H4 (cell line): ENCODE measurements at places on chromosomes 3 and 15.

- DNase-seq, result no peak
Observed at GRCh38 chr3:189188466-189188865, 16.7 kb downstream of the TPRG1 start.

DNA sequence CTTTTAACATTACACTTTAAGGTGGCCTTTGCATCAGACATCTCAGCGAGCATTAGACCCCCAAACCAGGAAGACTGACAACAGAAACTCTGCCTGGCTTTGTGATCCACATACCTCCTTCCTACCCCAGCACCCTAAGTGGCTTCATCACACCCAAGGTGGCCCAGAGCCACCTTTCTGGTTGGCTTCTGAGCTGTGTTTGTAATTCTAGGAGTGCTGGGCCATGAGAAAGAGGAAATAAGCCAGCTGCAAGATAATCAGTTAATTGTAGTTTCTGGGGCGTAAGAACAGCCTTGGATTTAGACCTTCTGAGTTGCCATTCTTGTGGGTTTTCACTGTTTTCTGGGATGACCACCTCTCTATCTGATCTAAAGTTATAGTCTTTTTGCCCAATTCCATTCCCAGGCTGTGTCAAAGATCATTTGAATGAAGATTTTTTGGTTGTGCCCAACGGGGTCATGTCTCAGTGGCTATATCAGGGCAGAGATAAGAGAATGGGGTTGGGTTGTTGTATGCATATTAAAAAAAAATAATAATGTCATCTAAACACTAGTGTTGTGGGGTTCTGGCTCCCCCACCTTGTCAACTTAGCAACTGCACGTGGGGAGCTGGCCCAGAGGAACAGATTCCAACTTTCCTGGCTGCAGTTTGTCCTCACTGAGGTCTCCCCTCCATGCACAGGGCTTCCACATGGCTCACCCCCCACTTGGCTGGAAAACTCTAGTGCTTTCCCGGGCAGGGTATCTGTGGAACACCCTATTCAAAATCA, 234.8 kb upstream of the WNT5A start:
- DNase-seq, result peak; percentile 11

GRCh38 chr15:39538936-39539335, 41.9 kb upstream of the THBS1 start:
- DNase-seq, result no peak

GRCh38 chr3:44685128-44685800, 27.2 kb upstream of the ZNF502 start:
- DNase-seq, result peak; percentile 58
